Activated T-helper 2 cell treated with anti-CD3 and anti-CD28 coated beads, Interferon-gamma antibody, Interleukin-2, Interleukin-4, amounts not matched to agents 10 μg/mL and 5 μg/mL and 100 μg/mL, durations not matched to agents 14 hours and 24 hours and 36 hours (primary cell): ENCODE measurements at places on chromosomes 11 and 22. TPM values are rescaled to one million over a fixed set of nuclear protein-coding genes. Genes with fewer than 3 reads are reported as not detected.

Gene OR52D1
- not detected in 2 replicates for total RNA-seq

Gene APOBEC3A
- total RNA-seq: not detected in 2 replicates

Gene MS4A1
- 0.25 and 0.37 TPM in 2 replicates for total RNA-seq

- no peaks in the 10 kb centered on the region for H3K27me3 ChIP-seq
- DNase-seq: no peak
- H3K27ac ChIP-seq: no peak overlapping the region
- no peaks in the 10 kb centered on the region for H3K36me3 ChIP-seq
- H3K4me3 ChIP-seq: no peak overlapping the region
These were observed 164.0 kb downstream of the MN1 start for GRCh38 chr22:27637604-27638003.

Gene SPON1
- total RNA-seq: 0.07 and 0.16 TPM in 2 replicates

- no peaks in the 10 kb centered on the region for H3K27me3 ChIP-seq
- no peak overlapping the region for H3K4me3 ChIP-seq
- no peak for DNase-seq
- no peaks in the 10 kb centered on the region for H3K4me1 ChIP-seq
These were observed 140.4 kb upstream of the ARHGAP42 start for GRCh38 chr11:100546714-100547113.

GRCh38 chr22:27629908-27630673 lies 171.5 kb downstream of the MN1 start:
- no peak for DNase-seq
- no peaks in the 10 kb centered on the region for H3K36me3 ChIP-seq
- H3K4me3 ChIP-seq: no peak overlapping the region
- no peak overlapping the region for H3K27ac ChIP-seq

- no peak for DNase-seq
- no peak overlapping the region for H3K4me3 ChIP-seq
- H3K36me3 ChIP-seq: no peaks in the 10 kb centered on the region
- no peak overlapping the region for H3K27ac ChIP-seq
These were observed 63.9 kb downstream of the GAS2 start for GRCh38 chr11:22730319-22730718.

DNA sequence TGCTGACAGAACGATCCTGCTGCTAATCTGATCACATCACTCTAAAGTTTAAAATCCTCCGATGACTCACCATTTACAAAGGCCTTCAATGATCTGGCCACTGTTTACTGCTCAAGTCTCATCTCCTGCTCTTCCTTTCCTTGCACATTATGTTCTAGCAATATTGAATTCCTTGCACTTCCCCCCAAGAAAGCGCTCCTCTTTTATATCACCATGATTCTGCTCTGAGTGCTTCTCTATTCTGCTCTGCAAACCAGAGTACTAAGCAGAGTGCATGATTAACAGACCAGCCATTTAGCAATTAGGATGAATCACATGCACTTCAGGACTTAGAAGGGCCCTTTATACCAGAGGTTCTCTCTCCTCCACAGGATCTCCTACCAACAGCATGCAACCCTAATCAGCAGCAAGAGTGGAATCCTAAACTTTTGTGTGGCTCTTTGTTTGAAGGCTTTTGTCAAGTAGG lies 1122.8 kb upstream of the CCDC90B start:
- no peak for DNase-seq
- no peaks in the 10 kb centered on the region for H3K36me3 ChIP-seq
- H3K27me3 ChIP-seq: no peaks in the 10 kb centered on the region
- H3K27ac ChIP-seq: no peak overlapping the region
- no peak overlapping the region for H3K4me3 ChIP-seq
- H3K4me1 ChIP-seq: no peaks in the 10 kb centered on the region

DNA sequence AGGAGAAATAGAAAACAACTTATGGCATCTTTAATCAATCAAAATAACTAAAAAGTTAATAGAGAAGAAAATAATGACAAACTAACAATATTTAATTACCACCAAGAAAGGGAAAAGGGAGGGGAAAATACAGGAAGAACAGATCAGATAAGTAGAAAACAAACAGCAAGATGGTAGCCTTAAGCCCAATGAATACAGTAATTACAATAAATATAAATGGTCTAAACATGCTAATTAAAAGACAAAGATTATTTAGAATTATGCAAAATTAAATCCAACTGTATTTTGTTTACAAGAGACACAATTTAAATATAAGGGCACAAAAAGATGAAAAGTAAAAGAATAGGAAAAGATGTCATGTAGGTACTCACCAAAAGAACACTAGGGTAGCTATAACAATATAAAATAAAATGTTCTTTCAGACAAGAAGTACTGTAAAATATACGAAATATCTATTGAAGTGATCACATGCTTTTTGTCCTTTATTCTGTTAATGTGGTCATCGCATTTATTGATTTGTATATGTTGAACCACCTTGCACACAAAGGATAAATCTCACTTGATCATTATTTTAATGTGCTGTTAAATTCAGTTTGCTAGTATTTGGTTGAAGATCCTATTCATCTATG lies 14.0 kb downstream of the C11orf65 start:
- H3K27me3 ChIP-seq: no peaks in the 10 kb centered on the region
- no peak overlapping the region for H3K27ac ChIP-seq
- H3K4me1 ChIP-seq: no peaks in the 10 kb centered on the region
- no peak overlapping the region for H3K4me3 ChIP-seq
- H3K36me3 ChIP-seq: no peaks in the 10 kb centered on the region

Gene MTFP1
- 72.2 and 77.3 TPM in 2 replicates for total RNA-seq

DNA sequence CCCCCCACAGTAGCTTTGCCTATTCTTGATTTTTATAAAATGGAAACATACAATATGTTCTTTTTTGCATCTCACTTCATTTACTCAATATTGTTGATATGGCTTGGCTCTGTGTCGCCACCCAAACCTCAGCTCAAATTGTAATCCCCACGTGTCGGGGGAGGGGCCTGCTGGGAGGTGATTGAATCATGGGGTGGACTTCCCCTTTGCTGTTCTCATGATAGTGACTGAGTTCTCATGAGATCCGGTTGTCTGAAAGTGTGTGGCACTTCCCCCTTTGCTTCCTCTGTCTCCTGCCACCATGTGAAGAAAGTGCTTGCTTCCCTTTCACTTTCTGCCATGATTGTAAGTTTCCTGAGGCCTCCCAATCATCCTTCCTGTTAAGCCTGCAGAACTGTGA lies 431.3 kb downstream of the MN1 start:
- no peaks in the 10 kb centered on the region for H3K4me1 ChIP-seq
- H3K27me3 ChIP-seq: no peaks in the 10 kb centered on the region

Gene PDXP
- total RNA-seq: 40.1 and 41.9 TPM in 2 replicates

DNA sequence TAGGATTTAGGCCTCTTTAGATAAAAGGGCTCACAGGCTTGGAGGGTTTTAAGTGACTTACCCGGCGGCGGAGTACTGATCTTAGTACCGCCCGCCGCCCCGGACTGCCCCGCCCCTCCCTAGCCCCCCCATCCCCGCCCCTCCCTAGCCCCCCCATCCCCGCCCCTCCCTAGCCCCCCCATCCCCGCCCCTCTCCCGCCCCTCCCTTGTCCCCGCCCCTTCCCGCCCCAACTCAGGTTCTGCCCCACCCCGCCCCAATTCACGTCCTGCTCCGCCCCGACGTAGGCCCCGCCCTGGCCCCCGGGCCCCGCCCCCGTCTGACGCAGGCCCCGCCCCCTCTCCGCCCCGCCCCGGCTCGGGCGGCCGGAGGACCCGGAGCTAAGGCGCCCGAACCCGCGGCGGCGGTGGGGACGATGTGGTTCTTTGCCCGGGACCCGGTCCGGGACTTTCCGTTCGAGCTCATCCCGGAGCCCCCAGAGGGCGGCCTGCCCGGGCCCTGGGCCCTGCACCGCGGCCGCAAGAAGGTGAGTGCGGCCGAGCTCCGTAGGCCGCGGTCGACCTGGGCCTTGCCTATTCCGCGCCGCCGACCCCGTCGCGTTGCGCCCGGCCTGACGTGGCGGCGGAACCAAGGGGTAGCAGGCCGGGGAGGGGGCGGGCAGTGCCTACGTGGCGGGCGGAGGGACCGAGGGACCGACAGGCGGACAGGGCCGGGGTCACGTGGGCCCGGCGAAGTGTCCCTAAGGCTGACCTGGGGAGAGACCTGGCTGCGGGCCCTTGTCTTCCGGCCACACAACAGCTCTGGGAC lies at the start of gene SCYL1:
TSS of gene SCYL1 (plus strand) at position 343 of the 805 bp plus-strand sequence. CDS start at position 414, 71 bp downstream.
- H3K36me3 ChIP-seq: peaks cover 22% of the 10 kb centered on the region
- H3K27me3 ChIP-seq: no peaks in the 10 kb centered on the region
- peak within 1 kb of the TSS; percentile 86 for H3K27ac ChIP-seq
- peaks cover 38% of the 10 kb centered on the region for H3K4me1 ChIP-seq
- peak; percentile 74 for DNase-seq

Gene MFRP
- total RNA-seq: not detected in 2 replicates

Gene HTR3B
- not detected in 2 replicates for total RNA-seq

- no peak overlapping the region for H3K27ac ChIP-seq
- DNase-seq: no peak
- H3K4me1 ChIP-seq: peaks cover 2% of the 10 kb centered on the region
- no peak overlapping the region for H3K4me3 ChIP-seq
These were observed 5.0 kb upstream of the ANO1 start for GRCh38 chr11:70072861-70073755.

- H3K27ac ChIP-seq: peak overlapping the region; percentile 93
- peak overlapping the region; percentile 64 for H3K4me3 ChIP-seq
- H3K36me3 ChIP-seq: peaks cover 38% of the 10 kb centered on the region
These were observed 11.8 kb downstream of the SMPD1 start for GRCh38 chr11:6402061-6402470.

- H3K4me1 ChIP-seq: peaks cover 22% of the 10 kb centered on the region
- no peak for DNase-seq
- H3K36me3 ChIP-seq: no peaks in the 10 kb centered on the region
These were observed 2.2 kb upstream of the KMT2A start for GRCh38 chr11:118434123-118434552.

DNA sequence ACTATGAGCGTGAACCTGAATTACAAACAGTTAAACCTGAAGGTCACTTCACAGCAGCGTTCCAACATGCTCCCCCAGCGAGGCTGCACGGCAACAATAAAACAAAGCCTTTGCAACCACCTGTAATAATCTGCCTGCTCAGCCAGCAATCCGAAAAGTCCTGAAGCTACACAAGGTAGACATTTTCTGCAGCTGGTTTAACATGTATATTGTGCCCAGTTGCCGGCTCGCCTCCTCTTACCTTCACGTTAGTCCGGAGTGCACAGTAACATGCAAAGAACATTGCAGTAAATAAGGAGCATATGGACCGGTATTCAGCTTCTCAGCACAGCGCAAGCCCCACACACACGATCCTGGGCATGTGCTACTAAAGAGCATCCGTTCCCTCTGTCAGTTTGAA lies 704.3 kb downstream of the DLG2 start:
- no peaks in the 10 kb centered on the region for H3K36me3 ChIP-seq
- no peak overlapping the region for H3K4me3 ChIP-seq
- no peak overlapping the region for H3K27ac ChIP-seq
- no peaks in the 10 kb centered on the region for H3K4me1 ChIP-seq

Gene SLC22A12
- not detected in 2 replicates for total RNA-seq

DNA sequence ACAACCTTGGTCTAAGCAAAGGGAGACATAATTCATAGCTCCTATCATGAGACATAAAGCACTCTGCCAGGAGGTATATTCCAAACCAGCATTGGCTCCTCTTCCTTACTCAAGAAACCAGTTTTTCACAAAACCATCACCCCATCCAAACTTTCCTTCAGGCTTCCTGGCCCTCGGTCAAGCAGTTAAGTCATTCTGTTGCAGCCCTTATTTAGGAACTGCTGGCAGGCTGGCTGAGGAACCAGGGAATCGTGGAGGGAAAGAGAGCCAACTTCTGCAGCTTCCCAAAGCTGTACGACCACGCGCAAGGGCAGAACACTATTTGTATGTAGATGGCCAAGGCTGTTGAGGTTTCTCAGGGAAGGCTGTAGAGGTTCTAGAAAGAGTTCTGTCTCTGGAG lies 680 bp downstream of the IFT46 start:
- peak overlapping the region; percentile 53 for H3K27ac ChIP-seq
- H3K27me3 ChIP-seq: no peaks in the 10 kb centered on the region
- peaks cover 13% of the 10 kb centered on the region for H3K4me1 ChIP-seq
- peak overlapping the region; percentile 91 for H3K4me3 ChIP-seq

- H3K4me3 ChIP-seq: peak overlapping the region; percentile 38
- H3K4me1 ChIP-seq: peaks cover 12% of the 10 kb centered on the region
- DNase-seq: no peak
- no peak overlapping the region for H3K27ac ChIP-seq
- H3K36me3 ChIP-seq: peaks cover 18% of the 10 kb centered on the region
These were observed 2.2 kb downstream of the PPP2R5B start for GRCh38 chr11:64926689-64927088.

- no peaks in the 10 kb centered on the region for H3K4me1 ChIP-seq
- peaks cover 34% of the 10 kb centered on the region for H3K27me3 ChIP-seq
- no peaks in the 10 kb centered on the region for H3K36me3 ChIP-seq
- no peak overlapping the region for H3K27ac ChIP-seq
These were observed 386.6 kb upstream of the NARS2 start for GRCh38 chr11:78961247-78961646.

Gene YPEL1
- 1.5 and 1.9 TPM in 2 replicates for total RNA-seq

Gene MPZL3
- total RNA-seq: 49.5 and 49.7 TPM in 2 replicates

- no peak overlapping the region for H3K27ac ChIP-seq
- H3K27me3 ChIP-seq: no peaks in the 10 kb centered on the region
- DNase-seq: no peak
- no peak overlapping the region for H3K4me3 ChIP-seq
- H3K36me3 ChIP-seq: no peaks in the 10 kb centered on the region
- H3K4me1 ChIP-seq: no peaks in the 10 kb centered on the region
These were observed 721.4 kb downstream of the BRD1 start for GRCh38 chr22:49106096-49106841.

Gene POLDIP3
- total RNA-seq: 74.7 and 80.7 TPM in 2 replicates

Gene C1QTNF5
- not detected in 2 replicates for total RNA-seq

DNA sequence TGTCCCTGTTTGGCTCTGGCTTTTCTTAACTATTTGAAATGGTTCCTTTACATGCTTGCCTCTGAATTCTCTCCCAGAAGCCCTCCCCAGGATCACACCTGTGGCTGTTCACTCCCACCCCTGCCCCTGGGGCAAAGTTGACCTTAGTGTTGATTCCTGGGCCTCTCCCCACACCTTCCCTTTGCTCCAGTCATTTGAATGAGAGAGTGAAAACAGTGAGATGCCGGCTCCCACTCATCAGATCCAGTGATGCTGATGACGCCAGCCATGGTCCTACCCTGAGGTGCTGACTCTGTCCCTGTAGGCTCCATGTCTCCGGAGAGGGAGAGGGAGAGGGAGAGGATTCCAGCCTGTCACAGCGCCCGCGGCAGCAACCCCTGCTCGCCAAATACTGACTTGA lies 40.7 kb downstream of the LRP5 start:
- no peak overlapping the region for H3K27ac ChIP-seq
- DNase-seq: no peak
- H3K27me3 ChIP-seq: no peaks in the 10 kb centered on the region
- H3K4me3 ChIP-seq: no peak overlapping the region
- H3K36me3 ChIP-seq: no peaks in the 10 kb centered on the region

Gene C11orf16
- total RNA-seq: not detected in 2 replicates

- no peak overlapping the region for H3K27ac ChIP-seq
- peaks cover 35% of the 10 kb centered on the region for H3K4me1 ChIP-seq
- H3K36me3 ChIP-seq: no peaks in the 10 kb centered on the region
- no peak overlapping the region for H3K4me3 ChIP-seq
- DNase-seq: peak; percentile 30
These were observed 33.8 kb upstream of the SCUBE1 start for GRCh38 chr22:43376765-43377547.
